ENCODE measurements at places on chromosomes 7 and 10.

DNA sequence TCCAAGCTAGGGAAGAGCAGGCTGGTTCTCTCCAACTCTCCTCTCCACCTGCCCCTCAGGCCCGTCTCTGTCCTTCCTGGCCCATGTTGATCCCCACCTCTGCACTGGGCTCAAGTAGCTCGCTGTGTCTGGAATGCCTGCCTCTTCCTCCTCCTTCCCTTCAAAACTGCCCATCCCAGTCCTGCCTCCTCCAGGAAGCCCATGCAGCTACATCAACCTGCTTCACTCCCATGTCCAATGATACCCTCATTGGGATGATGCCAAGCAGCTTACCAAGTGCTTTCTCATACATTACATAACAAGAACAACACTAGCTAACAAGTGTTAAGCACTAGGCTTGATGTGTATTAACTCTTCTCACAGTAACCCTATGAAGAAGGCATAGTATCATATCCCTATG, 8.2 kb downstream of the ASB10 start:
- DNase-seq = peak; percentile 3

DNA sequence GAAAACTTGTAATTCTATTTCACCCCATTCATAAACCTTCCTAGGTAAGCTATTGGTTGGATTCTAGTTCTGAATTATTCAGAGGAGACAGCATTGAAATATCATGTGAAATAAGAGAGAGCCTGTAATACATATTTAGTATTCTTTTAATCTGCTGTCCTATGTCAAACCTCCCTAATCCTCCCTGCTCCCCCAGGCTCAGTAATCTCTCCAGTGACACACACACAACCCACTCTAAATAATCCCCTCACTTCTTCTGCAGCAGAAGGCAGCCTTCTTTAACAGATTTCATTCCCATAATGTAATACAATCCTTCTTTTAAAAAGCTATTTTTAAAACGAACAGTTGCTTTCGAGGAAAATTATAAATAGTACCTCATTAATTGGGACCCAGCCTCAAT, 639.7 kb upstream of the AUTS2 start:
- DNase-seq = no peak

- DNase-seq = no peak
These were observed 62.7 kb upstream of the STK17A start for GRCh38 chr7:43520201-43520600.

- DNase-seq = no peak
These were observed 4.1 kb downstream of the VAX1 start for GRCh38 chr10:117134056-117134305.

DNA sequence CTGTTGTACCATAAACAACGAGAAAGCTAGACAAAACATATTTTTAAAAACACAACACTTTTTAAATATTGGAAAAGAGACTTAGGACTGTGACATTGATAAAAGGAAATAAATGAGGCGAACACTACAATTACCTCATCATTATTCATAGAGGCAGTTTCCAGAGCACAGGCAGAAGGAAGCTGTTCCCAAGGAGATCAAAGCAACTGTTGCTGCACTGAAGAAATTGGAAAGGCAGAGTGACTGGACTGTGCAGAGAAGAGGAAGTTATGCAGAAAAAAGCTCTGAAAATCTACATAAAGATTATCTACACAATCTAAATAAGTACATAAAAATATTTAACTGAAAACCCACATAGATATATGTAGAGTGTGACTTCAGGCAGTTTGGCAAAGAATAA, 32.8 kb downstream of the MYO3A start:
- no peak for DNase-seq

- DNase-seq = peak; percentile 73
These were observed 225.8 kb upstream of the KLF14 start for GRCh38 chr7:130959743-130960207.

GRCh38 chr7:53350241-53350640, 314.8 kb downstream of the POM121L12 start:
- DNase-seq = no peak

DNA sequence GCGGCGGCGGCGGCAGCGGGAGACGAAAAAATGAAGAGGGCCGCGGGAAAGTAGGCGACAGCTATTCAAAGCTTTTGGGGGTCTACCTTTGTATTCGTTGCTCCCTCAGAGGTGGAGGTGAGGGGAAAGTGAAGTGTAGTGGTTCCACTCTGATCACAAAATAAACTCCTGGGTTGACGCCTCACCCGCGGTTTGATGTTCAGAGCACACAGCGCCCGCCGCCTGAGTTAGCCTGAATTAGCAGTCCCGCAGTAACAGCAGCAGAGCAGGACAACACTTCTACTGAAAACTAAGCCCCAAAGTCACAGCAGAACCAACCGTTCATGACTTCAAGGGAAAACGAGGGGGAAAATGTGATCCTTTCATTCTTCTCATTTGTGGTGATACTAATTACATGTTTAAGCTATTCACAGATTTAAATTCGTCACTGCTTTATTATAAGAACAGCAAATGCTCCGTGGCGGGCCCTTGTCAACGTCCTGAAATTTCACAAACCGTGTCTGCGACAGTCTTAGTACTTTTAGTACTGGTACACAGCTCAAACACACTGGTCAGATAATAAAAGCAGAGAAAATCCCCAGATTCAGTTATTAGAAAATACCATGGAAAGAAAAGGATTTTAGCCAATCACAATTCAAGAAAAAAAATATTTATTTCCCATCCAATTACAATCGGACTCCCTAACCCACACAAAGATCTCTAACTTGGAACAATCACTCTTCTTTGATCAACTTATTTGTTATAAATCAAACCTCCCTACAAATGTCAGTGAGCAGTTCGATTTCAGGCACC, 563 bp upstream of the JMJD1C start:
- DNase-seq = no peak
